Brain pericyte (primary cell): ENCODE measurements at places on chromosomes 2 and 18.

DNA sequence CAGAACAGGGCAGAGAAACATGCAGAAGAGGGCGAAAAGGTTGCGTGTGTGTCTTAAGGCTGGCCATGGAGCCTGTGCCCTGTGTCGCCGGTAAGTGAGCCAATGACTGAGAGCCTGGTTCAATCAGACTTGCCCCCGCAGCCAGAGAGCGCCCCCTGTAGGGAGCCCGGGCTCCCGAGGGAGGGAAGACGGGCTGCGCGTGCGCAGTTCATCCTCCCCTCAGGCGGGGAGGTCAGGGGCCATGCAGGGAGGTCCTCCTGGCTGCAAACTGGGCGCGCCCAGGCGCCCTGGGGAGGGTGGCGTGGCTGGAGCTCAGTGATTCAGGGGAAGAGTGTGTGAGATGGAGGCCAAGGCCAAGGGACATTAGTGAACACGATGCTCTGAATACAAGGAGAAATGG is 276.6 kb downstream of the PHLPP1 start:
- no peak for DNase-seq

- no peak for DNase-seq
Measured at GRCh38 chr2:232368311-232368731, 10.2 kb upstream of the ALPP start.

DNA sequence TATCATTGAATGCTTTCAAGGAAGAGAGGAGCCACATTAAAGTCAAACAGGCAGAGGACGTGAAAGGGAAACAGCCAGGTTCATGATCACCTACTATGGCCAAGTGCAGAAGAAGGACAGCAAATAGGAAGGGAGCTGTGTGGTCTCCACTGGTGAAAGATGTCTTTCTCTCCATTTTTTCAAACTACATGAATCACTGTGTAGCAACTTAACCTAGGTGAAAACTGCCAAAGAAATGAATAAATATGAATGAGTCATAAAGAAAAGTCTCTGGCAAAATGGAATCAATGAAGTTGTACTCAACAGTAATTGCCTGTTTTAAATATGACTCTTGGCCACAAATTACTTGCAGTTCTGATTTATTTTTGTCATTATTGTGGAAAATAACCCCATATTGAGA is 452.6 kb upstream of the PKDCC start:
- DNase-seq, result no peak

GRCh38 chr2:189386741-189387140 is 54.5 kb upstream of the WDR75 start:
- no peak for DNase-seq

GRCh38 chr18:49026501-49027373 is 76.0 kb upstream of the SMAD7 start:
- DNase-seq, result no peak

GRCh38 chr2:64609227-64609941 is 44.3 kb downstream of the SERTAD2 start:
- no peak for DNase-seq

DNA sequence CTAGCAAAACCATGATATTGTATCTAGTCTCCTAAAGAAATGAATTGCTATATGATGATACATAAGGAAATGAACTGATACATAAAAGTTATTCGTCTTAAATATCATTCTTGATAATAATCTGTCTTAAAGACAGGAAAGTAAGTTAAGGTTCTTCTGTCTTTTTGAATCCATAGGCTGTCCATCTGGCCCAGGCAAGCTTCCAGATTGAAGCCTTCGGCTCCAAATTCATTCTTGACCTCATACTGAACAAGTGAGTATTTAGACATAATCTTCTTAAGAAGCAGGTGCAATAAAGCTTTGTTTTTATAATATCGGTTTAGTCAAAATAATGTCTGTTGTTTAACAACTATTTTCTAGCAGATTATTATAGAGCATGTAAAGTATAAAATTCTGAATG is 37.7 kb downstream of the ADAM23 start:
- DNase-seq, result no peak

DNA sequence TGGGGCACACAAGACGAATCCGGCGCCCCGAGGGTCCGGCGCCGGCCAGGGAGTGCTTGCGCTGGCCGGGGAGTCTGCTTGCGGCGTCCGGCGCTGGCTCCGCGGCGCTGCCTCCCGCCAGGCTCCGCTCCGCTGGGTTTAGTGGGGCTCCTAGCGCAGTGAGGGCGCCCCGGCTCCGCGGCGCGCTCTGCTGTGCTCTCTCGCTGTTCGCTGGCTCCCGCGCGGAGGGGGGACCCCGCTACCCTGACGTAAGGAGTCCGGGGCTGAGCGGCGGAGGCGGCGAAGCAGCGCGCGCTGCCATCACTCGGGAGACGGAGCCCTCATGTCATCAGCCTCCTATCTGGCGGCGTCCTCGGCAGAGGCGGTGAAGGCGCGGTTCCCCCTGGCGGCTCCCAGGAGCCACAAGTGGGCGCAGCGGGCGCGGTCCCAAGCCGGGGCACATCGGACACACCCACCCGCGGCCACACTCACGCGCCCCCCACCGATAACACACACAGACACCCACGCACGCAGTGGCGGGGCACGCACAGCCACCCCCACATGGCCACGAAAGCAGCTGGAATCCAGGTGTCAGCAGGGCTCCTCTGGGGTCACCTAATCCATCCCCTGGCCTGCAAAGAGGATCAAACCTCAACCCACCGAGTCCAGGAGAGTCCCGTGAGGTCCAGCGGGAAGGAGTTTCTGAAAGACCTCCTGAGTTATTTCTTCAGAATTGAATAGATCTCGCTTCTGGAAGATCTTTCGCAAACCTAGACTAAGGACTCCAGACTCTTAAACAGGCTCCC is at the start of gene C1QL2:
Gene C1QL2, minus strand, starts transcription at position 189 of the 785 bp plus-strand sequence. CDS start 482 bp downstream, outside the sequence.
- DNase-seq, result no peak

DNA sequence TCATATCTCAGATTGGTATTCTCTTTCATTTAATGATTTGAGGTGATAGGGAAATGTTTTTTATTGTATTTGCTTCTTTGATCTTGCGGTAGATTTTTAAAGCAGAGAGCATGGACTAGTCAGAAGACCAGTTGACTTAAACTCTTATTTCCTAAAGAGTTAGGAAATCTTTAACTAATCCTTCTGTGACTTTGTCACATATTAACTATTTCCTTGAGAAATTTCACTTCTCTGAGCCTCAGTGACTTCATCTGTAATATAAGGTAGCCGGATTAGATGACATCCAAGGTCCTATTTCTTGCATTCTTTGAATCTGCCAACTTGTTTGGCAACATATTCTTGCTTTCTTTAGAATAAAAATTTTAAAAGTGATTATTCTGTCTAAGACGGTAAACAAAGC is 55.6 kb downstream of the MTX2 start:
- DNase-seq, result no peak

DNA sequence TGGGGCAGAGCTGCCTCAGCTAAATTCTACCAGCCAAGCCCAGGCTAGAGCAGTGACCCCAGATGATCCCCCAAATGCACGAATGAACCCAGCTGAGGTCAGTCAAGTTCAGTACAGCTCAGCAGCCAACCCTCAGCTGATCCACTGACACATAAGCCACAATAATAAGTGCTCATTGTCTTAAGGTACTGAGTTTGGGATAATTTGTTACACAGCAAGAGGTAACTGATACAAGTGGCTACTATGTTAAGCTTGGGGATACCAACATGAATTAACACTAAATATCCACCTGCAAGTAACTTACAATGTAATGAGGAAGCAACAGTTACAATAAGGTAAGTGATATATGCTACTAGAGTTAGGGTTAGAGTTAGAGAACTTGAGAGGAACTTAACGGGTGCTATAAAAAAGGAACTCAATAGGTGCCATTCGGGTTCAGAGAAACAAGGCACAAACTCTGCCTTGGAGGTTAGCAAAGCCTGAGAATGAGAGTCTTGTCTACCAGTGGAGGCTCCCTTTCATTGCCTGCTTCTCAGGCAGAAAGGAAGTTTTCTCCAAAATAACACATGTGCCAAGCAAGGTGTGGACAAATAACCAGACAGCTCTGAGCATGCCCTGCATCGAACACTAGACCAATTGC is 189.4 kb downstream of the ARL4C start:
- no peak for DNase-seq

GRCh38 chr2:196956069-196956468 is 29.6 kb upstream of the PGAP1 start:
- DNase-seq, result no peak

DNA sequence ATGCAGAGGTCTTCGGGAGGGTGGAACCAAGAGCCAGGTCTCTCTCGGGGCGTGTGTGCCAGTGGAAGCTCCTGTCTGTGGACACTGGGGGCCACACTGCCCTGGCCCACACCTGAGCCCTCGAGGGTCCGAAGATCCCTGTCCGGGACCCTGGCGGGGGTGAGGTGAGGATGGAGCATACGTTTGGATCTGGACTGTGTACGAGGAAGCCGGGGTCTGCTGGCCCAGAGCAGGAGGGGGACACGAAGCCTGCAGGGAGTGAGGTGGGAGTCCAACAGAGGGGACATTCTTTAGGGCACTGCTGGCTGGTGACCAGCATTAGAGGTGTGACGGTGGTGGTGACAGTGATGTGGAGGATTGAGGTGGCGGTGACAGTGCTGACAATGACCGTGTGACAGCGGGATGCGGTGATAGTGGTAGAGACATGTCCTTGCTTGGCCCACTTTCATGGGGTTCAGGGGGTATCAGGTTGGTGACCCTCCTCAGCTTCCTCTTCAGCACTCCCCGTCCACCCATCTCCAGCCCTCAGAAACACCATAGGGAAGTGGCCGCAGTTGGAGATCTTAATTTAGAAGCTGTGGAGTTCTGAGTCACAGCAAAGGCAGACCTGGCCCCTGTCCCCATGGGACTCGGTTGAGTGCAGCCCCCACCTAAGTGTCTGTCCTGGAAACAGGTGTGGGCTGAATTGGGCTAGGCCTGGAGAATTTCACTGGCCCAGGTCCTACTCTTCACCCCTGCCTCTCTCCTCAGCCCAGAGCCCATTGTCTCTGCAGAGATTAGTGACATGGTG is 252.0 kb downstream of the DYSF start:
- DNase-seq, result no peak

GRCh38 chr2:231634951-231635875 is 42.5 kb downstream of the TEX44 start:
- DNase-seq, result no peak

DNA sequence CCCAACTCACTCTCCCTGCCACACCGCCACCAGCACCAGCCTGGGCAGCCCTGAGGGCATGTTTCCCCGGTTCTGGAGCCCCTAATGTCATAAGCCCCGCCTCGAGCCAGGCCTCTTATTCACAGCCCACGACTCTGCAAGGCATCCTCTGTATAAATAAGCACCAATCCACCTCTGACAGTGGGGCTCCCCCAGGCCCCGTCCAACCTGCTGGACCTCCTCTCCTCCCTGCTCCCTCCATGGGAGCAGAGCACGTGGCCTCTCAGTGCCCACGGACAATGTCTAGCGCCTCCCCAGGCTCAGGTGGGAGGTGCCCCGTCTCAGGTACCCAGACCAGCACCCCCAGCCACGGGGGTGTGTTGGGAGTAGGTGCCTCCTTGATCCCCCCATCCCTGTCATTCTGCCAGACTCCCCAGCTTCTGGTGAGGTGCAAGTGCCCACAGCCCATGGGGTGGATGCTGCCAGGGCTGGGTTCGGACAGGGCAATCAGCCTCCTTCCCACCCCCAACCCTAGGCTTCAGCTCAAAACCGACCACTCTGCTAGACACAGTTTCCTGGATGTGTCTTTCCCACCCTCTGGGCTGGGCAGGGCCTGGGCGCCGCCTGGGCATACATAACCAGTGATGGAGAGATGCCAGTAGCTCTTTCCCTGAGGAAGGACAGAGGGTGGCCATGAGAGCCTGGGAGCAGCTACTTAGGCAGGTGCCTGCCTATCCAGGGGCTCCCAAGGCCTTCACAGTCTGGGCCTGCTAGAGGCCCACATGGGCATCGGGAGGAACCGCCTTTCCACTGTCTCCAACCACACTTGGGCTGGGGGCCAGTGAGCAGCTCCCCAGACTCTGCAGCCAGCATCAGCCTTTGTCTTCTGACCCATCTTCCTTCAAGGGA is 1.6 kb upstream of the ADRA2B start:
- no peak for DNase-seq

- no peak for DNase-seq
Measured at GRCh38 chr2:221337957-221338685, 234.0 kb downstream of the EPHA4 start.

DNA sequence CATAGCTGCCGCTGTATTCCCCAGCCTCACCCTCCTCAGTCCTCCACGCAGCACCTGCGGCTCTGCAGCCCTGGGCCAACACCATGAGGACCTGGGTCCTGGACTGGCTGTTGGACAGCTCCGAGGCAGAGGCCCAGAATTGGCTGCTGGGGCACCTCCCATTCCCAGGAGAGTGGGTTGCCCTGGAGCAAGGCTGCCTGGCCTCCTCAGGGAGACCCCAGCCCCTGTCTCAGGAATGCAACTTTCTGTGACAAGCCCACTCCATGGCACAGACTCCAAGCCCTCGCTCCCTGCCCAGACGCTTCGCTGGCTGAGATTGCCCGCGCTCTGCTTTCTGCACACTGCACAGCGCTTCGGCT is 33.0 kb downstream of the CYP26B1 start:
- no peak for DNase-seq
